ENCODE measurements at places on chromosomes 1 and 21.

DNA sequence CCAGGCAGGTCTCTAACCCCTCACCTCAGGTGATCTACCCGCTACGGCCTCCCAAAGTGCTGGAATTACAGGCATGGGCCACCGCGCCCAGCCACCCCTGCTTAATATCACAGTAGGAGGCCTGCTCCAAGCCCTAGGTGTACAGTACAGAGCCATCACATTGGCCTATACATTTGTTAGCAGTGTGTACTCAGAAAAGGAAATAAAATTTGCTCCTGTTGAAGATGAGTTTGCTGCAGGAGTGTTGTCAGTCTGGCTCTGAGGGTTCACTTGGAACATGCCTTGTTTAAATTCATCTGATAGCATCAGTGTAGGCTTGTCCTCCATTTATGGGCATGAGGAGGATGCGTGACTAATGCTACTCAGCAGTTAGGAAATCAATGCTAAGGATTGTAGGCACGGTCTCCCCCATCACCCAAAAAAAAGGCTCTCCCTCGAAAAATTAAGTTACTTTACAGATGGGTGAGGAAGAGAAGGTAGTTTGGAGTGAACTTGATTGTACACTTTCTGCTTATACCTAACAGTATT, 4.6 kb upstream of the ENAH start:
- DNase-seq = no peak

GRCh38 chr1:247966532-247967204, 1.6 kb downstream of the OR2AK2 start:
- DNase-seq = no peak

DNA sequence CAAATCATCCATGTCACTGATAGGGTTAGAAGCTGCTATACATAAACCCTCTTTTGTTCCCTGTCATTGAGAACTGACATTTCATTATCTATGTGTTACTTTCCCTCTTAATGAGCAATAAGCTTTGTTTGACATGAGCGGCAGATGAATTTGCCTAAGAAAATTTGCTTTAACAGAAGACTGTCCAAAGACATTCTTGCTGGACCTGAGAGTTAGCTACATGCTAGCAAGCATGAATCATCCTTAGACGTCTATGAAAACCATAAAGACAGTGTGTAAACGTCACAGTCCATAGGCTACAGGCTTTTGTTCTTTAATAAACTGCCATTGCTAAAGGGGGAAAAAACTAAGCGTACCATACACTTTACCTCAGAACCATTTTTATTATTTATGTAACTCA, 73.1 kb downstream of the TNFSF4 start:
- no peak for DNase-seq

GRCh38 chr1:233294913-233295236, 650 bp downstream of the PCNX2 start:
- no peak for DNase-seq

DNA sequence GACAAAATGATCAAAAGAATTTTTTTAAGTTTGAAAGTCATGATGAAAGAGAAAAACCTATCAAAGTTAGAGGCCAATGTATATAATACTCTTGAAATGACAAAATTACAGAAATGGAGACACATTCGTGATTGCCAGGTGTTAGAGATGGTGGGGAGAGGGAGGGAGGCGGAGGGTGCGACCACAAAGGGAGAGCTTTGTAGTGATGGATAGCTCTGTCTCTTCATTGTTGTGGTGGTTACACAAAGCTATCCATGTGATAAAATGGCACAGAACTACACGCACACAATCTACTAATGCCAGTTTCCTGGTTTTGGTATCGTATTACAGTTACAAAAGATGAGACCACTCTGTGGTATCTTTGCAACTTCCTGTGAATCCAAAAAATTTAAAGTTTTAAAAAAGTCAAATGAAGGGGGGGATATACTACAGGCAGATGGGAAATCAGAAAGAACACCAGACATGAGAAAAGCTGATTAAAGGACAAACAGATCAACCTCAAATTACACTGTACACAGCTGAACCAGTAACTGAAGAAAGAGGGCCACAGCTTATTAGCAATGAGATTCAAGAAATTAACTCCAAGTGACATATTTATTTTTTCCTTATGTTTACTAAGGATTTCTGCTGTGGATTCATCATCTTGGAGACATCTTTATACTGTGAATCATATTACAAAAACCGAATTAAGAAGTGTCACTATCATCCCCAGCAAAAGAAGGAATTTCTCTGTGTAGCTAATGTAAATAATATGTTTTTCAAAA, 199.1 kb downstream of the SLC45A1 start:
- DNase-seq = no peak

DNA sequence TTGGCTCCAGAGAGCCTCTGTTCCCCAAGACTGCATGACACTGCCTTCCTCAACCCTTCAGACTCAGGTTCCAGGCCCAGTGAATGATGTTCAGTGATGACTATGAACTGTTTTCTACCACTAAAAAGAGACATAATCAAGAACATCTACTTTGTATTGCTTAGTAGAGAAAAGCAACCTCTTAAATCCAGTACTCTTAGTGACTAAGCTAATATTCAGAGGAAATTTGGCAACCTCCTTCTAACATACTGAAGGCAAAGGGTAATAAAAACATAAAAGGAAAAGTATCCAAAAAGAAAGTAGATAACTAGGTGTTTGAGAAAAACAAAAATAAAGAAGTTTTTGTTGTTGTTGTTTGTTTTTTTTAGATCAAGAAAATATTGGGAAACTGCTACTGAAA, 153.3 kb upstream of the RUNX1 start:
- no peak for DNase-seq

- peak; percentile 29 for DNase-seq
Measured at GRCh38 chr1:51070011-51070410, 32.0 kb upstream of the C1orf185 start.

DNA sequence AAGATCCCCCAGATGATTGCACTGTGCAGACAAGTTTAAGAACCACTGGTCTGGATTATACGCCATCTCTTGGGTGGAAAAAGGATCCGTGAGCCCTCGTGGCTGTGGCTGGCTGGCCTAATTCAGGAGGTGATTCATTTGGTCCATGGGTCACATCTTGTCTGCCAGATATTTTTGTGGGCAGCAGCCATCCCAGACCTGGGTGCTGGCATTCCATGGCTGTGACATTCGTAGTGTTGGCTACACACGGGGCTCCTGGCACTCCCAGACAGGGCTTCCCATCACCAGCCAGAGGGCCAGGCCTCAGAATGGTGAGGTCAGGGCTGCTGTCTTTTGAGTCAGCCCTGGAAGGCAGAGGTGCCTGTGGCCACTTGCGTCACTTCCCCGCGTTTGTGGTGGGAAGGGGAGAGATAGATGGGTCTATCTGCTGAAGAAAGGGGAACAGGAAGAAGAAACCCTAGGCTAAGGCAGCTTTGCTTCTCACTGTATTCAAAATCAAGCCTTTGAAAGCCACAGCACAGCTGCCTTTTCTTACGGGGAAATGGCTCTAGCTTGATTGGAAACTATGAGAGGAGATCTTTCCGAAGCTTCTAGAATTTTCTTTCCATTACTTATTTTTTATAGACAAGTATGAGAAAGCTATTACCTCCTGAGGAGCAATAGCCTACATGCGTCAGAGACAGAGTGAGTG, 32.4 kb downstream of the EIF2D start:
- DNase-seq = peak; percentile 69

GRCh38 chr1:58874757-58875755, 91.2 kb upstream of the JUN start:
- no peak for DNase-seq

DNA sequence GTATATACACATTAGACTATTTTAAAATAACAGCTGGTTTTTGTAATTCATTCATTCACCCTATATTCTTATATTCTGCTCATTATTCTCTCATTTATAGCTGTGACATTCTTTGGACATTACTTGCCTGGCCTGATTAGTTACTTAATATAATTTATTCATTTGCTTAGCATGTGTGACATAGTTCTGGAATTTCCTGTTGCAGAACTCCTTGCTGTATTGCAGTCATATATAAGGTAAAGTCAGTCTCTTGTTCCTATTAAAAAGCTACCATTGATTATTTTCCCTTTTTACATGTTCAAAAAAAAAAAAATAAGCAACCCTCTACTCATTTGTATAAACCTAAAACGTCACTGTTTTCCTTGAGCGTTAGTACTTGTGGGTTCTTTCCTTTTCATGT, 23.9 kb downstream of the GNAT2 start:
- no peak for DNase-seq

DNA sequence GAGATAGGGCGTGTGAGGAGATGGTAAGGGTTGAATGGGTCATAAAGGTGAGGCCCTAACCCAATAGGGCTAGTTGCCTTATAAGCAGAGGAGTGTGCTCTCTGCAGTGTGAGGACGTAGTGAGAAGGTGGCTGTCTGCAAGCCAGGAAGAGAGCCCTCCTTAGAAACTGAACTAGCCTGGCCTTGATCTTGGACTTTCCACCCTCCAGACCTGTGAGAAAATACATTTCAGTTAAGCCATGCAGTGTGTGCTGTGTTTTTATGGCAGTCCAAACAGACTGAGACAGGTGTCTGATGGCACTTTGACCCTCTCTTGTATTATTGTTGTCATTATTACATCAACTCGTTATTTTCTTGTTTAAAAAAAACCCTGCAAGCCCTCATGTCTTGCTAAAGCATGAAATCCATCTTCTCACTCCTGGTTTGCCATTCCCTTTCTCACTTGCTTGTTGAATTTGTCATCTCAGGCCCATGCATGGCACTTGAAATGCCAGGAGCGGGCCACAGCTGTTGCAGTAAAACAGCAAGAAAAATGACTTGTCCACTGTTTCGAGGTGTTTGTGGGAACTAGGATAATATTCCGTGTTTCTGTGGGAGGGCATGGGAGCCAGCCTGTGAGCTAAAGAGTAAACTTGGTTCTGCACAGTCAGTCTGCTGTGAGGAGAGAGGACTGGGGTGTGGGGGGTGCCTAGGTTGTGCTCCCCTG, 78.6 kb downstream of the STUM start:
- no peak for DNase-seq

DNA sequence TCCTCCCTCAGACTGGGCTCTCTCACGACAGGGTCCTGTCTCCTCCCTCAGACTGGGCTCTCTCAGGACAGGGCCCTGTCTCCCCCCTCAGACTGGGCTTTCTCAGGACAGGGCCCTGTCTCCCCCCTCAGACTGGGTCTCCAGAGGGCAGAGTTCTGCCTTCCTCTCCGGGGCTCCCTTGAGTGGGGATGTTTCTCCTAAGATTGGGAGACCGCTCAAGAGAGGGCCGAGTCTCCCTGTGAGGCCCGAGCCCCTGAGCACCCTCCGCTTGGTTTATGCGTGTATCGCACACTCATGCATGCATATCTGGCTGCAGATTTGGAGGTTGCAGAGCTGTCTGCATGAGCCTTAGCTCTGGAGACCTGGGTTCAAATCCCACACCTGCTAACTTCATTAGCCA, 39.3 kb upstream of the CSF3R start:
- no peak for DNase-seq

DNA sequence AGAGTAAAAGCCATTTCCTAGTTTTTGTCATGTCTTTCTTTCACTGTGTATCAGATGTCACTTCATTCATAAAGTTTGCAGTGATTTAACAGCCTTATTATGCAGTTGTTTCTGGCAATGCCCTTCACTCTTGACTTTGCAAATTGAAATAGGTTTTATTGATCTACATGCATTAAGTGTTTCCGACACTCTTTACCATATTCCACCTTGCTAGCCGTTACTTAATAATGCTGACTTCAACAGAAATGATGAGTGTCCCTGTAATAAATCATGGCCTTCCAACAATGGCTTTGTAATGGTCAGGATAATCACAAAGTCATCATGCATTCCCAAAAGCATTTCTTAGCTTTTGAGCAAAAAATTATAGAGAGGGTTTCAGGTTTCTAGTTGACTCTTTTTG, 236.8 kb upstream of the FMN2 start:
- no peak for DNase-seq

- no peak for DNase-seq
Measured at GRCh38 chr1:231554969-231555368, 26.5 kb downstream of the TSNAX start.

- DNase-seq = peak; percentile 82
Measured at GRCh38 chr1:24149866-24150233, 6.9 kb upstream of the IL22RA1 start.

DNA sequence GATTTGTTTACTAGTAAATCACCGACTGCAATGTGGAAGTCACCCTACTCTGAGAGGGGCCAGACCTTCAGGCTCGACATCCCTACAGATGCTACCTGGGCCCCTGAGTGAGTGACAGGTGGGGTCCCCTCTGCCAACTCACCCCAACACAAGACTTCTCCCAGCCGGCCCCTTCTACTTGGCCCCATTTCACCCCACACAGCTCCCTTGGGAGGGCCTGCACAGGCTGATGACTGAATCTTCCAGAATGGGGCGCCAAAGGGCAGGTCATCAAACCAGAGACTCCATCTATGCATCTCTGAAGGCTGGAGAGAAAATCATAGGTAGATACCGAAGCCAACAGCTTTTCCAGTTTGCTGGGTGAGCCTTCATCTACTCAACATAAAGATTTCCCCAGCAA, 9.4 kb upstream of the S100A8 start:
- DNase-seq = no peak

DNA sequence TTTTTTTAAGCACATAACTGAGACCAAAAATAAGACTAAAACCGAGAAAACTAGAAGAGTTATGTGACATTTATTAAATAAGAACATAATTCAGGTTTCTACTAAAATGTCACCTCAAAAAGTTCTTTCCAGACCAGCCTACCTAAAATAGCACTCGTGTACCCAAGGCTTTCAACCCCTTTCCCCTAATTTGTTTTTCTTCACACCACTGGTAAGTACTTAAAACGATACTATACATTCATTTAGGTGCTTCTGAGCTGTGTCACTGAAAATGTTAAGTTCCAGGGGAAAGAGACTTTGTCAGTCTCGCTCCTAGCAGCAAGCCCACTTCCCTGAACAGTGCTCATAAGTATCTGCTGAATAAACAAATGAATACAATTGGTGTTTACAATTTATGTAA, 6.8 kb downstream of the RRAGC start:
- DNase-seq = no peak

- peak; percentile 73 for DNase-seq
Measured at GRCh38 chr1:42913426-42914091, 45.1 kb downstream of the SLC2A1 start.
